EH (cell line): ENCODE measurements at places on chromosomes 4 and X.
A peak's percentile ranks its signal among the peaks of the same experiment; 100 is the strongest.

- peak; percentile 93 for DNase-seq
These were observed 108.3 kb downstream of the AFAP1 start for GRCh38 chr4:7831330-7831729.

DNA sequence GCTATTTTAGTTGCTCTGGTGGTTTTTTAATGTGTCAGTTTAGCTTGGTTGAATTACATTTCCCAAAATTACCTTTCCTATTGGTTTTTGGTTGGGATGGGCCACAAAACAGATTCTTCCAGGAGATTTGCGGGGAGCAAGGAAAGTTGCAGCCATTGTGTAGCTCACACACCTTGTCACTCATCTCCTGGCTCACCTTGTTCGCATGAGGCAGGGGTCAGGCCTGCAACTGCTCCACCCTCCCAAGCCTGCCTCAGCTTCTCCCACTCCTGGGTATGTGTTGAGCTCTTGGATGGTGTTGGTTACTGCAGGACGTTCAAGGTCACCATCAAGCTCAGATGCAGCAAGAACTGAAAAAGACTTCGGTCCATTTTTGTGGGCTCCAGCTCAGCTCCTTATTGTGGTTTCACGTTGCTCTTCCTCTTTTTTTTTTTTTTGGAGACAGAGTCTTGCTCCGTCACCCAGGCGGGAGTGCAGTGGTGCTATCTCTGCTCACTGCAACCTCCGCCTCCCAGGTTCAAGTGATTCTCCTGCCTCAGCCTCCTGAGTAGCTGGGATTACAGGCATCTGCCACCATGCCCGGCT lies 95.6 kb upstream of the METTL14 start:
- DNase-seq, result no peak

DNA sequence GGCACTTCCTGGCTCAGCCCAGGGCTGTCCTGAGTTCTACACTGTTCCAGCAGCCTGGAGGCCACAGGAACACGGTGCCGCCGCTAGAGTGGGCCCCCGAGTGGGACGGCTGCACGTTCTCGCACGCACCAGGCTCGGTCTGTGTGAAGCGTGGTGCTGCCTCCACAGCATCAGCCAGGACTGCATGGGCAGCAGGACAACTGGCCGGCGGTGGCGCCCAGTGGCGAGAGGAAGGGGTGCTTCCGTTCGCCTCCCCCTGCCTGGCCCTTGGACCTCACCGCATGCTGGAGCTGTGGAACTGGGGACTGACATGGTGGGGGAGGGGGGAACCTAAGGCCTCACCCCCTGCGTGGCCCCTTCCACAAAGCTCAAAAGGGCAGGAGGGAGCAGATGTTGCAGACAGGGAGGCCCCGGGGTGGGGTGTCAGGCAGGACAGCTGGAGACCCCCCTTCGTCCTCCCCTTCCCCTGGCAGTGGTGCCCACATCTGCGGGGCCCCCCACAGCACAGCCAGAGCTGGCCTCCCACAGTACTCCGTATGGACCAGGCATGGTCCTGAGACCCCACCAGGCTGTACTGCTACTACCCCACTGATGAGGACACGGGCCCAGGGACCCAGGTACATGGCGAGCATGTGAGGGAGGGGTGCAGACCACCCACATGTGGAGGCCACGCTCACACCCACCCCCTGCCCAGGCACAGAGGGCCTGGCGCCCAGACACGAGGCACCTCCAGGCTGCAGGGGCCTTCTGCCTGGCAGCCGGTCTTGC lies 58.5 kb downstream of the ACOX3 start:
- no peak for DNase-seq

- DNase-seq, result peak; percentile 93
These were observed 557.3 kb upstream of the TENM3 start for GRCh38 chr4:181685911-181686310.

GRCh38 chrX:111652719-111653118 lies 28.3 kb upstream of the ALG13 start:
- DNase-seq, result no peak

- DNase-seq, result no peak
These were observed 1.1 kb upstream of the EXOSC9 start for GRCh38 chr4:121799867-121800501.

DNA sequence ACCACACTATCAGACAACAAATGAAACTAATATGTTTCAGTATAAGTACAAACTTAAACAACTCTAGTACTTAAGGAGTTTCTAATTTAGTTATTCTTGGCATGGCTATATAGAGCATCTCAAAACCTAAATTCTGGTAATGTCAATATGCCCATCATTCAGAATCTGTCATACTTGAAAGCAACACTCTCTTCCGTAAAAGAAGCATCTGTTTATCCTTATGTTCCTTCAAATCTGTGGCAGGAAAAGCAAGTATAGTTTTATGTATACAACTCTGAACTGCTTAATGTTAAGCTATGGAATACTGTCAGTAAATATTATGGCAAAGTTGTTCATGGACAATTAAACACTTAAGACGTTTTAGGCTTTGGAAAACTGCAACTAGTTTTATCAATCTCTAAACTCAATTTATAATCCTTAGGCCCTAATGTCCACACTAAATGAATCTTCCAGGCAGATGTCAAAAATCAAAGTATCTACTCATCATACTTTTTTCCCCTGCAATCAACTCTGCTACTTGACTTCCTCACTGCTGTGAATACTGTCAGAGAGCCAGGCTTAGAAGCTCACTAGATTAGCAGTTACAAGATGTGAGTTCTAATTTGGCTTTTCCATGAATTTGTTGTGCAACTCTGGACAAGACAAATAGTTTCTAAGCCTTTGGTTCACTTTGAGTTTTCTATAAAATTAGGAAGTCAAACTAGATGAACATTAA lies 109.4 kb downstream of the SCLT1 start:
- DNase-seq, result no peak

DNA sequence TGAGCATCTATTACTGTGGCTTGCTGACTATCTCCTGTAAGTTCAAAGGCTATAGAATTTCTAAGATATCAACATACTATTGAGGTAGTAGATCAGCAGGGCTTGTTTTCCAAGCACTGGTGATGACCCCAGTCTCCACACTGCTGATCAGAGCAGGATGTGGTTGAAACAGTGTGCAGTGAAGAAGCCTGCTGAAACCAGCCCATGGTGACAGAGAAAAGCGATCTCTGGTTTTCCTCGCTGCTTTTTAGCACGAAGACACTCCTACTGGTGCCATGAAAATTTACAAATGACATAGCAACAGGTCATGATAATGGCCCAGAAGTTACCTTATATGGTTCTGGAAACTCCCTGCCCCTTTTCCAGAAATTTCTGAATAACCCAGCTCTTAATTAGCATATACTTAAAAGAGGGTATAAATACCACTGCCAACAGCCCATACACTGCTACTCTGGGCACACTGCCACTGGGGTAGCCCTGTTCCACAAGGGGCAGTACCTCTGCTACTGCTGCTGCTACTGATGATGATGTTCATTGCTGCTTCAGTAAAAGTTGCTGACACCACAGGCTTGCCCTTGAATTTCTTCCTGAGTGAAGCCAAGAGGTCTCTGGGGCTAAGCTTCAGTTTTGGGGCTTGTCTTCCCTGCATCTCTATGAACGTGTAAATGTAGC lies 1689.5 kb upstream of the PCDH10 start:
- no peak for DNase-seq

GRCh38 chr4:22574880-22575279 lies 59.0 kb upstream of the ADGRA3 start:
- DNase-seq, result no peak

- DNase-seq, result no peak
These were observed 63.8 kb upstream of the WWC2 start for GRCh38 chr4:183035256-183035655.

DNA sequence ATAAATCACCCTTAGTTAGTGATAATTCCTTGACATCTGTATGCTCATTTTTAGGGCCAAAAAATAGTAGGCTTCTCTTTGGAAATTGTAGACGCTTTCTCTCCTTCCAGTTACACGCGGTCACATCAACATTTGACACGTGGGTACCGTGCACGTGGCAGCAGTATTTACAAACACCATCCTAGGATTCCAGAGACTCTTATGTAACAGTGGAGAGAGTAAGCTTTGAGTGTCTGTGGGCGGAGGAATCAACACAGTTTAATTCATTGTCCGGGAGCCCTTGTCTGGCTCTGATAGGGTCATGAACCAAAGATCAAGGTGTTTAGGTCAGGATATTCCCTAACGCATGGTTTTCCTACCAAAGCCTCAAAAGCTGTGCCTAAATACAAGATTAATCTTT lies 12.2 kb downstream of the TET2 start:
- peak; percentile 40 for DNase-seq

GRCh38 chr4:80382090-80382832 lies 46.7 kb downstream of the CFAP299 start:
- DNase-seq, result no peak

GRCh38 chrX:810186-810585 lies 179.6 kb downstream of the SHOX start:
- DNase-seq, result no peak

DNA sequence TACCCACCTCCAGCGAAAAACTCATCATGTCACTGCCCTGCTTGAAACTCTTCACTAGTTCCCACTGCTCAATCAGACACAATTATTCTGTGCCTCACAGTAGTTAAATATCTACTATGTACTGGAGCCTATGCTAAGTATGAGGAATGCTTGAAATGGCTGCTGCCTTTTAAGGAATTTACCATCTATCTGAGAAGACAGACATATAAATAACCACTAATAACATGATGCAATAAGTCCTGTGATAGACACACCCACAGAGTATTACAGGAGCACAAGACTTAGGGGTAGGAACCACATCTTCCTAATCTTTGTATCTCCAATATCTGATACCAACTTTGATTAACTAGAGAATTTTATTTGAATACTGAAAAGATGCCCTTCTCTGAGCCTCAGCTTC lies 21.1 kb downstream of the SLC25A53 start:
- peak; percentile 57 for DNase-seq

- no peak for DNase-seq
These were observed 81.7 kb downstream of the HS6ST2 start for GRCh38 chrX:132876523-132877338.

GRCh38 chr4:137274404-137274803 lies 257.9 kb downstream of the PCDH18 start:
- DNase-seq, result peak; percentile 70

- peak; percentile 86 for DNase-seq
These were observed 1.7 kb downstream of the NSD2 start for GRCh38 chr4:1872870-1873269.
